Activated effector memory CD4-positive, alpha-beta T cell treated with anti-CD3 and anti-CD28 coated beads, Interleukin-2, amount 50 U/mL, for 16 hours (primary cell): ENCODE measurements at places on chromosomes 1 and 21.

- DNase-seq: no peak
Measured at GRCh38 chr1:119674111-119674526, 26.1 kb upstream of the ZNF697 start.

- DNase-seq: no peak
Measured at GRCh38 chr1:98482611-98483010, 178.9 kb upstream of the SNX7 start.

DNA sequence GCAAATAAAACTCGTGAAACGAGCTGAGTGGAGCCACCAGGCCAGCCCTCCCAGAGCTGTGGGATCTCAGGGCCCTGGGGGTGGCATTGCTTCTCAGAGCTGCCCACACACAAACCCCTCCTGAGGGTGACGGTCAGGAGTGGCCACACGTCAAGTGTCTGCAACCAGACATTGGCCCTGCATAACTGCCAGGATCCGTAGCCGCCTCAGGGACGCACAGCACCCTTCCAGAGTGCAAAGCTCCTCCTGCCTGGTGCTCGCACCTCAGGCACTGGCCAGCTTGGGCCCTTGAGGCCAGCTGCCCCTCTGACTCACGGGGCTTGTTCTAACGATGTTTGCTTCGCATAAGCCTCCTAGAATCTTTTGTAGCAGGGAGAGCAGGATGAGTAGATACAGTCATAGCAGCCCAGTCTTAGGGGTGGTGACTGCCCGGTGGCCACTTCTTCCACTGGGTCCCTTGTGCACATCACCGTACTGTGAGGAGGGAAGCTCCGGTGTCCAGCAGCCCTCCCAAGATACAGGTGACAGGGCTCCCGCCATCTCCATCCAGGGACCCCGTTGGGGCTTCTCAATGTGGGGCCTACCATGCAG is 5.0 kb downstream of the WNT3A start:
- DNase-seq: no peak

- DNase-seq: peak; percentile 44
Measured at GRCh38 chr21:42841156-42841915, 38.0 kb downstream of the WDR4 start.

GRCh38 chr1:119651133-119651532 is 3.1 kb upstream of the ZNF697 start:
- DNase-seq: no peak

- DNase-seq: peak; percentile 85
Measured at GRCh38 chr1:27418326-27419185, 26.1 kb downstream of the GPR3 start.

GRCh38 chr1:160862203-160863060 is at the start of gene CD244:
CD244 (minus strand) TSS chr1:160862887; CDS start chr1:160862677, 210 bp downstream.
- DNase-seq: peak; percentile 70

DNA sequence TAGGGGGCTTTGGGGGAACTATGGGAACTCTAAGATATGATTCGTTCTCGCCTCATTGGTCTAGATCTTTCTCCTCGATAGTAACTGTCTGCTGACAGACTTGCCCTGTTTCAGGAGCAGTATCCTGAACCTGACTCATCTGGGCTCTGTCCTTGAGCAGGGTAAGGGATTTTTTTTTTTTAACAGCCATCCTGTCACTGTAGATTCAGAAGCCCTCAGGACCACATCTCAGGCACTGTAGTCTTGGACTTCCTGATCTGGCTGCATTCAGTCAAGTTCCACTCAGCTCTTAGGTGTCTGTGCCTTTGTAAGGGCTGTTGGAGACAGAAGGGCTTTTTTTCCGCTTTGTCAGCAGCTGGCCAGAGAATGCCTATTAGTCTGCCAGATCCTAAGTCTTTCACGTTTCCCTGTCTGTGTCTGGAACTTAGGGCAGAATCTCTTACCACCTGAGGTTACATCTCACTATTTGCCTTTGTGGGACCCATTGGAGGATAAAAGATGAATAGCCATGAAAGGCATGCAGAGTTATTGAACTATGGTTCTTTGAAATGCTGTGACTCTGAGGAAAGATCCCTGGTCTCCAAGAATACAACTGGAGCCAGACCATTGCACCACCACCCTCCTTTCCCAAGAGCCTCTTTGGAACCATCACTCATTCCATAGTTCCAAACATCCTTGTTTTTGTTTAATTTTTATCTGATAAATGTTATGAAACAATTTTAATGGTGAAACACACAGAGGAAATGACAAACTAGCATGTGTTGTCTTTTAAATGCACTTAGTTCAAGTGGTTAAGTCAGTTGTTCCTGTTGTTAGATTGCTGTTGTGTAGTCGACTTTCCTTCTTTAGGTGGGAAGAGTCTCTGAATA is 49.7 kb upstream of the MACF1 start:
- no peak for DNase-seq

- DNase-seq: no peak
Measured at GRCh38 chr21:34078915-34079314, 5.5 kb downstream of the MRPS6 start.

- no peak for DNase-seq
Measured at GRCh38 chr1:202117898-202118371, 4.8 kb upstream of the GPR37L1 start.

GRCh38 chr1:26761217-26761616 is 26.5 kb upstream of the PIGV start:
- DNase-seq: no peak

- DNase-seq: no peak
Measured at GRCh38 chr1:194476872-194477271, 1290.5 kb upstream of the B3GALT2 start.

DNA sequence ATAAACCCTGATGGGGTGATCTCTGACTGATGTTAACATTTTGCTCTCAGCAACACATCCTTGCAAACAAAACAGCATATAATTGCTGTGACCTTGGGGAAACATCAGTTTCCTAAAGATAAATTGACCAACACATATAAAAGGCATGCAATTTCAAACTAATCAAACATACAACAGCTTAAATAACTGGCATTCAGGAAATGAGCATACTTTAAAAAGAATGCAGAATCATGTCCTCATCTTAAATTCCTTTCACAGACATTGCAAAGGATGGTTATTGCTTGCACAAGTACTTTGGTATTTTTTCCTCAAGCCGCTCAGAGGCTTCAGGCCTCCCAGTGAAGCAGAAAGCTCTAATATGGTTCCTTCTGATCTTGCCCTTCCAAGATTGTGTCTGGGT is 53.4 kb upstream of the RGS18 start:
- DNase-seq: no peak

DNA sequence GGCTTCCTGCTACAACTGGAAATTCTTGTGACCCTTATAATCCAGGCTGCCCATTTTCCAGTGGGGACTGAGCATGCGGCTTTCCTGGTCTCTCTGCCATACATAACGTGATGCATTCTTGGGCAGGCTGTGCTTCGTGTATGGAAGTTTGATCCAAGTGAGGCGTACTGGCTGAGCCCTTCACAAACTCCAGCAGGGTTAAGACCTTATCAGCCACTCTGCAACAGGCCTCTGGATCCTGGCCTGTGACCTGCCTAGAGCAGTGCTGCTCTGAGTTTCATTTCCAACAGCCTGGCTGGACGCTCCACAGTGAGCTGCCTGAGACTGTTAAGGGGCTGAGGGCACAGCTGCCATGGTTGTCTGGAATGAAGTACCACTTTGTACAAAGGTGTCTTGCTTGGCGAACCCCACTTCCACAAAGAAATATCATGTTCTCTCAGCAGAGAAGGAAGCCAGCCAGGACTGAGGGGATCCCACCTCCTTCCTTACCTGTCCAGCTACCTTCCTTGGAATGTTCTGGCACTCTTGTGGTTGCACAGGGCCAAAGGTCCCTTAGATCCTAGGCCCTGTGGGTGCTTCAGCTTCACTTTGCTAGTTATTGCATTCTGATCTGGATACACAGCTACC is 28.5 kb upstream of the XPR1 start:
- no peak for DNase-seq

GRCh38 chr1:206979379-206980043 is 9.3 kb upstream of the FCAMR start:
- DNase-seq: no peak

GRCh38 chr1:101435831-101436511 is 199.2 kb downstream of the S1PR1 start:
- no peak for DNase-seq

- DNase-seq: no peak
Measured at GRCh38 chr1:150829751-150830150, 21.7 kb upstream of the CTSK start.

- DNase-seq: no peak
Measured at GRCh38 chr1:113652771-113653170, 106.5 kb downstream of the PHTF1 start.

DNA sequence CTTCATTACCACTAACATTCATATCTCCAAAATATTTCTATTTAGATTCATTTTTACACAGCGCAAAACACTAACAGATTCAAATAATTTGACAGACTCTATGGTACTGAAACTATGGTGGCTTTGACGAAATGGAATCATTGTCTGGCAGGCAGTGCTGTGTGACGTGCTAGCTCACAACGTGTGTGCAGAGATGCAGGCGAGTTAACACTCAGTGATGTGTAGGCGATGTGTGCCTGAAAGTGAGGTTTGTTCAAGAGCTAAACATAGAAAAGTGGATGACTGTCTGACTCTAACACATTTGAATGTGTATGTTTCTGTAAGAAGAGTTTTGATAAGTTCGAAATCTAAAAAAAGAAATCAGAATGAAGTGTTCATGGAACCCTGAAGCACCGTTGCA is 97.7 kb downstream of the RYR2 start:
- no peak for DNase-seq

- no peak for DNase-seq
Measured at GRCh38 chr1:217017165-217017564, 293.9 kb upstream of the ESRRG start.

DNA sequence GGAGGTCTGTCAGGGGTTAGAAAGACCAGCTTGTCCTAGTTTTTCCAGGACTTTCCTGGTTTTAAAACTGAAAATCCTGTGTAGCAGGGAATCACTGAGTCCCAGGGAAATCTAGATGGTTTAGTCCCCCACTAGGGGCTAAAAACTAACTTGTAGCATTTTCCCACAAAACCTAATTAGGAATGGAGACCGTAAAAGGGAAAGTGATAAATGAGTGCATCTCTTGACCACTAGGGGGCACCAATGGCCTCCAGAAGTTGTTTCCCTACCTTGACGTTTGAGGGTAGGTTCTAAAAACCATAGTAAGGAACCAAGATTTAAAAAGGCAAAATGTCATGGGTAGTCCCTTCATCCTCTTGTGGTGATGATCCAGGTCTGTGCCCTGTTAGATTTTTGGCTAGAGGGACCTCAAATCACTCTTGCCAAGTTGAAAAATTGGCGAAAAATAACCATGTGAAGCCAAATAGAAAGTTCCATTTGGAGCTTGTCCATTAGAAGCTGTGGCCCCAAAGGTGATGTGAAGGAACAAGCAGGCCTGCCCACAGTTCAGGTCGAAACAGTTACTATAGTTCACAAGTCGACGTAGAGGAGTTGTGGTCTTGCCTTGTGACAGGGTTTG is 24.5 kb downstream of the CLIC6 start:
- peak; percentile 73 for DNase-seq
